ENCODE measurements at places on chromosomes 12 and 14.

GRCh38 chr12:132124766-132125425 lies 19.2 kb downstream of the DDX51 start:
- no peak for DNase-seq

DNA sequence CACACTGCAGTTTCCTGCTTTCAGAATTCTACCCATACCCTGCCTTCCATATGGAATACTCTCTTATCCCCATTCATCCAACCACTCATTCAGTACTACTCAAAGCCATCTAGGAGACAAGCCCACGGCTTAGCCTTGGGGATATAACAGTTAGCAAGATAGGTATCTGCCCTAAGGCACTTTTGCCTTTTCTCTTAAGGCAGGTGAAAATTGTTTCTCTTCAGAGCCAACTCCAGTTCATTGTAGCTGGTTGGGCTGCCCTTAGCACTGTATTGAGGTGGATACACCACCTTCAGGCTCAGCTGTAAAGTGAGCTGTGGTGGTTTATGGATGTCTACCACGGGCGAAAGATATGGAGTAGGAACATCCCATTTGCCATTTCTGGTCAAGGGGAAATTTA lies 729.7 kb upstream of the TBX3 start:
- no peak for DNase-seq

- DNase-seq, result no peak
Observed at GRCh38 chr12:130603396-130603965, 112.6 kb downstream of the RIMBP2 start.

- no peak for DNase-seq
Observed at GRCh38 chr12:105573574-105573973, 243.1 kb downstream of the C12orf75 start.

DNA sequence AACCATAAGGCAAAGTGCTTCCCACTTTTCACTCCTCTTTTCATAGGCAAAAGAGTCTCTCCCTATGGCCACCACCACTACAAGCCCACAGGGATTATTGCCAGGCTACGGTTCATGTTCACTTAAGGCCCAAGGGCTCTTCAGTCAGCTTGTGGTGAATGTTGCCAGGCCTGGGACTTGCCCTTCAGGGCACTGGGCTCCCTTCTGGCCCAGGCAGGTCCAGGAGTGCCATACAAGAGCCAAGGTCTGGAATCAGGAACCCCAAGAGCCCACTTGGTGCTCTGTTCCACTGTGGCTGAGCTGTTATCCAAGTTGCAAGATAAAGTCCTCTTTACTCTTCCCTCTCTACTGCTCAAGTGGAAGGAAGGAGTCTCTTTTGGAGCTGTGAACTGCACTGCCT lies 307.6 kb downstream of the FUT8 start:
- DNase-seq, result no peak

- no peak for DNase-seq
Observed at GRCh38 chr14:23469906-23470403, 452 bp downstream of the NGDN start.

DNA sequence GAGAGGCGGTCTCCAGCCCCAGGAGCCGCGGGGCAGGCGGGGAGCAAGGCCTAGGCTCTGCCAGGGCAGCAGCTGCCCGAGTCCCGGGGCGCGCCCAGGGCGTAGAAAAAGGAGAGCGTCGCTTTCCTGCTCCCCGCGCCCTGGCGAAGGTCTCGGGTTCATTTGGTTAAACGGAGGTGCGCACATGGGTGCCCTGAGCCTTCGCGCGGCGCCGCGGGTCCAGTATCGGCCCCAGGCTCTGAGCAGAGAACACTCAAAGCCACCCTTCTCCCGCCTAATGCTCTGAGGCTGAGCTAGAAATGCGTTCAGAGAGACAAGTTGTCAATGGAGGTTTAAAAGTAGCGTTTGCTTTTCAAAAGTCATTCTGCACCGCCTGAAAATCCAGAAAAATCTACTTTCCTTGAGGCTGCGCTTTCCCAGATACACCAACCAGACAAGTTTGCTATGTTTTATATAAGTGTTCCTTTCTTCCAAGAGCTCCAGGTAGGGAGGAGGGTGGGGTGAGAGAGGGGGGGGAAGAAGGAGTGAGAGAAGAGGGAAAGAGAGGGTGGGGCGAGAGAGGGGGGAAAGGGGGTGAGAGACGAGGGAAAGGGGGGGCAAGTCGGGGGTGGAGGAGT lies 1.5 kb downstream of the TMEM132C start:
- DNase-seq, result no peak

GRCh38 chr12:105357162-105357691 lies 26.7 kb downstream of the C12orf75 start:
- DNase-seq, result no peak

DNA sequence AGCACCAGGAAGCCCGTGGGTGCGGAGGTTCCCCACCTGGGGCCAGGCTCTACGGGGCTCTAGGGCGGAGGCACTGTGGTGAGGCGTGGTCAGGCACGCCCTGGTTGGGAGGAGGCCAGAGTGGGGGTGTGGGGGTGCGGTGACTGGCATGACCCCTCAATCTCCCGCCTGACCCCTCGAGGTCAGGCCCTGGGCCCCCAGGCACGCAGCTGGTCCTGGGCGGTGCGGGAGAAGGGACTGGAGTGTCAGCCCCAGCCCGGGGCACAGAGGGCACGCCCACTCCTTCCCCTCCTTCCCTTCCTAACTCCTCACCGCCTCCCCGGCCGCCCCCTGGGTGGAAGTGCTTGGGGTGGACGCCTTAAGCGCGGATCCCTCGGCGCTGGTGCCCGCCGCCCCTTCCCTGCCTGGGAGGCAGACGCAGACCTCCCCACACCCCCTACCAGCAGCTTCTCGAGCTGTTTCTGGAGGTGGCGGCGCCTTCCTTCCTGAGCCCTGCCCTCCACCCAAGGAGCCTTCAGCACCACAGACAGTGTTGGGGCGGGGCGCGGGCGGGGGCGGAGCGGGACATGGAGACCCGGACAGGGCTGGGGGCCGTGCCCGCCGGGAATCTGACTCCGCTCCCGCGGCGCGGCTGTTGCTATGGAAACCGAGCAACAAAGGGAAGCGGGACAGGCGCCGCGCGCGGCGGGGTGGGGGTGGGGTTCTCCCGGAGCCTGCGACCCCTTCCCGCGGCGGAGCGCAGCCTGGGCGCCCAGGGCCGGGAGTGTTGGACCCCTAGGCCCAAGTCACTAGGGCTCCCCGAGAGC lies 741 bp upstream of the CRIP2 start:
- DNase-seq, result peak; percentile 89

DNA sequence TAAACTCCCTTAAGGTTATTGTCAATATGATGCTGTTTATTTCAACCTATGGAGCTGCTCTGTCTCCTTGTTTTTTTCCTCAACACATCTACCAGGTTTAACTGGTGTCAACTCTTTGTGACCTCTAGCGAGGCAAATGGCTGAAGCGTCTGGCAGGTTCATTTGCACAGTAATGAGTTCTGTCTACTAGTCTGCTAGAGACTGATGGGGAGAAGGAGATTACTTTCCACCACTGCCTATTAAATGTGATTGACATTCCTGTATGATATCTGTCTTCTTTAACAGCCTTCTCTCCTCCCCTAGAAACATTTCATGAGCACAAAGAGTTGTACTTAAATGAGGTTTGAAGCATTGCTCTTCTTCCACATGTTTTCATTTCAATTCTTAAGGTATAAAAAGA lies 253.7 kb downstream of the SLC6A15 start:
- no peak for DNase-seq

GRCh38 chr12:115632308-115632707 lies 645.2 kb downstream of the MED13L start:
- DNase-seq, result no peak

GRCh38 chr12:120677765-120678473 lies 9.0 kb upstream of the MLEC start:
- DNase-seq, result no peak

GRCh38 chr12:88266806-88267360 lies 124.8 kb downstream of the TMTC3 start:
- DNase-seq, result peak; percentile 14

DNA sequence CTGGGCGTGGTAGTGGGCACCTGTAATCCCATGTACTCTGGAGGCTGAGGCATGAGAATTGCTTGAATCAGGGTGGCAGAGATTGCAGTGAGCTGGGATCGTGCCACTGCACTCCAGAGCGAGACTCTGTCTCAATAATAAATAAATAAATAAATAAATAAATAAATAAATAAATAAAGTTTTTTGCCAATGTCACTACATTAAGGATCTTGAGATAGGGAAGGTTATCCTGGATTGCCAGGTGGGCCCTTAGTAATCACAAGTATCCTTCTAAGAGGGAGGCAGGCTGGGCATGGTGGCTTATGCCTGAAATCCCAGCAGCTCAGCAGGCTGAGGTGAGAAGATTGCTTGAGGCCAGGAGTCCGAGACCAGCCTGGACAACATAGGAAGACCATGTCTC lies 4.5 kb upstream of the FBXW8 start:
- no peak for DNase-seq

DNA sequence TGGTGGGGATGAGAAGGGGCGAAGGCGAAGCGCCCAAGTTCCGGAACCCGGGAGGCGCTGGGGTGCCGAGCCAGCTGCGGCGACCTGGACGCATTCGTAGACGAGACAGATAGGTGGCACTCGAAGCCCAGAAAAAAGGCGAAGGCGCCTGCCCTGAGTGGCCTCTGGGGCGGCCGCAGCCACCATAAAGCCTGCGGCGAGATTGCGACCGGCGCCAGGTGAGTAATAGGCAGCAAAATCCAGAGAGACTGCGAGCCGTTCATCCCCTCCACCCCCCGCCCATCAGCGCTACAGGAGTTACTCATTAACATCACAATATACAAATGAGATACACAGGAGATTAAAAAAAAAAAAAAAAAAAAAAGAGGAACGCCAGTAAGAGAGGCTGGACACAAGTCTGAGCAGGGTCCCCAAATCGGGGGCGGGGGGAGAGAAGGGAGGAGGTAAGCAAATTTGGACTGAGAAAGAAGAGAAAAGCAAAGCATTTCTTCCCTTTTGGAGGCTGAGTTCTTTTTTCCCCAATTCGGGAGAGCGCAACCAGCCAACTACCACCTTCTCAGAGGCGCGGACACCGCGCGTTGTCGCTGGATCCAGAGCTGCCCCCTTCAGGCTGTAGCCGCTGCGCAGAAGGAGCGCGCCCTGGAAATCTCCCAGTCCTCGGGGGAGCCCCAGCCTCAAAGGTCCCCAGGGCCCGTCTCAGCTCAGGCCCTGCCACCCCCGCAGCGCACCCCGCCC lies 15.7 kb downstream of the TBX3 start:
- peak; percentile 90 for DNase-seq

- DNase-seq, result no peak
Observed at GRCh38 chr12:127295630-127296029, 971.3 kb upstream of the TMEM132C start.

DNA sequence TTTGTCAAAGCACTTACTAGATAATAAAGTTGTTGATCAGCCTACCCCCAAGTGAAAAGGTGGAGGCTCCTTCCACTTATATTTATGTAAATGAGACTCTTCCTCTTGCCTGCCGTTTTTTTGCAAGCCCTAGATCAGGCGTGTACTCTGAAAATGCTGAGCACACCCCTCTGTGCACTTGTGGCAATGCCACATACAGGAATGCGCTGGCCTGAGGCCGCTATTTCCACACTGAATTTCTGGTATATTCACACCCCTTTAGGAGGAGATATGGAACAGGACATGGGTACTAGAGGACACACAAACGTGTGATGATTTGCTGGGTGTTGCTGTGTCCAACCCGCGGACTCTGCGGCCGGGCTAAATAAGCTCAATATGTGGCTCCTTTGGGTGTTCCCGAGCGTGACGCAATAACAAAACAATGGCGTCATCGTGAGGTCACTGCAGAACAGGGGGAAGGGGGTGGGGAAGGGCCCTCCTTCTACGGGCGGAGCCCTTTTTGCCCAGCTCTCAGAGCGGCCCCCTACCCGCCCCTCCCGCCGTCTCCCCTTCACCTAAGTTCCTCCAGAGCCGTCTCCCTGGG lies 554 bp upstream of the TSPAN31 start:
- peak; percentile 74 for DNase-seq

- DNase-seq, result no peak
Observed at GRCh38 chr14:35750202-35750904, 58.7 kb downstream of the RALGAPA1 start.

DNA sequence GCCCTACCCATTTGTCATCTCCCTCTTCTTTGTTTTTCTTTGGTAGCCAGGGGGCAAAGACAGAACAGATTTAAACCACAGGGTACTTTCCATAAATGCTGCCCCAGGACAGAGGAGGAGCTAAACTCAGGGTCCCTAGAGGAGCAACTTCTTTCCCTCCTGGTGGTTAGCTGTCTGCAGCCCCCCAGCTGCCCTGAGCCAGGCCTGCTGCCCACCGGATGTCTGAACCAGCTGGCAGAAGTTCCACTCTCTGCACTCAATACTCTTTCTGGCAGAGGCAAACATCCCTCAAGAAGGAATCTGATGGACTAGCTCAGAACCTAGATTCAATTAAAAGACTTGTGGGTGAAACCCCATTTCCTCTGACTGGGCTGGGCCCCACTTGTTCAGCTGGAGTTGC lies 10.7 kb downstream of the VDR start:
- DNase-seq, result no peak

GRCh38 chr12:96249196-96250118 lies 55.3 kb downstream of the ELK3 start:
- peak; percentile 34 for DNase-seq

GRCh38 chr12:113060336-113060960 lies 3.9 kb downstream of the DTX1 start:
- no peak for DNase-seq

GRCh38 chr12:94460616-94460959 lies 921 bp upstream of the CEP83 start:
- DNase-seq, result no peak

- no peak for DNase-seq
Observed at GRCh38 chr14:75983019-75983358, 1.2 kb upstream of the TGFB3 start.

- peak; percentile 85 for DNase-seq
Observed at GRCh38 chr14:64504897-64505794, 576 bp downstream of the ZBTB1 start.

DNA sequence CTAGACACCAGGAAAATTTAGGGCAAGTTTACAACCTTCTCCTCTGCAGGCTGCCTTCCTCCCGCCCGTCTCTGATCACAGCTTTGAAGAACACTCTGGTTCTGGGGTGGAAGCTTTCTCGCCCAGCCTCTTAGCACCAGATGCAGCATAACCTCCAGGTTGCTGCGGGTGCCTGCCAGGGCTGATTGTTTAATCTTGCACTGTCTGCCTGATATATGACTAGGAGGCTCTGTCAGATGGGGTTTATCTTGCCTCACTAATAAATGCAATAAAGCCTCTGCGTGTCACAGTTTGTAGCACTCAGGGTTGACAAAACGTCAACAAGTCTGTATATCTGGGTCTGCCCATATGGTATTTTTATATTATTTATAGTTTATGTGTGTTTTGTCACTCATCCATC lies 388.2 kb downstream of the FUT8 start:
- DNase-seq, result no peak

GRCh38 chr14:51442513-51443175 lies 202.6 kb downstream of the TMX1 start:
- peak; percentile 88 for DNase-seq

- no peak for DNase-seq
Observed at GRCh38 chr14:73755434-73756014, 41.3 kb upstream of the PNMA1 start.
